ENCODE measurements at places on chromosomes 1 and 21.

DNA sequence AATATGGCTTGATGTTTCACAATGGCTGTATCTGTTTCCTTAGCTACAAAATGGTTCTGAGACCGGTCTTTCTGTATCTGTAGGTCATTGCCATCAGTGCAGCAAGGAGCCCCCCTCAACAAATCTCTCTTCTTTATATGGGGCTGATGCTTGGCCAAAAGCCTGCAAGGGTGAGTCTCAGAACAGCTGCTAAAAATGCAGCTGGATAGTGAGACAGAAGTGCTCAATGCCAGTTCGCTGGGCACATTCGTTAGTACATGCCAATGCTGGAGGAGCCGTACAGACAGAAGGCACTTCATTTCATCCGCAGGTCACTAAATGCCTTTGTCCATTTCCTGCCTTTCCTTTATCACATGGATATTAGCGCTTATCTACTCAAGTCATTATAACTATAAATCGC is 67.3 kb downstream of the RUNX1 start:
- DNase-seq, result no peak

GRCh38 chr1:4970532-4970931 is 316.1 kb downstream of the AJAP1 start:
- DNase-seq, result no peak

- DNase-seq, result no peak
These were observed 33.6 kb upstream of the FMN2 start for GRCh38 chr1:240058049-240058448.

- no peak for DNase-seq
These were observed 4.9 kb downstream of the MFN2 start for GRCh38 chr1:11985171-11985570.

GRCh38 chr21:25901330-25901979 is 166.7 kb downstream of the GABPA start:
- no peak for DNase-seq

DNA sequence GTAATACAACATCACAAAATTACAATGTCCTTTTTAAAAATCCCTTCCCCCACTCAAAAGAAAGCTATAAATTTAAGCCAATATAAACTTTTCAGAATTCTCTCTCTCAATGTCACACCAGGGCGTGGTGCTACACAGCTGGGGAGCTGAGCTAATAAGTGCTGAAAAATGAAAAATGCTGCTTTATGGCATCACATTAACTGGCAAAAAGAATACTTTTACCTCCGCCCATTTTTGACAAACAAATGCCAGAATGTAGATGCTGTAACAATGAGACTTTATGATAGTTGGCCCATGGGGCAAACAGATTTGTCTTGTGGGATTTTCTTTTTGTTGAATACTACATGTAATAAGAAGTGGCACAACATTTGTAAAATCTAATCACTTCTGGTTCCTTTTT is 12.7 kb upstream of the LYPLAL1 start:
- DNase-seq, result no peak

- DNase-seq, result no peak
These were observed 3.6 kb downstream of the PSEN2 start for GRCh38 chr1:226873771-226874578.

DNA sequence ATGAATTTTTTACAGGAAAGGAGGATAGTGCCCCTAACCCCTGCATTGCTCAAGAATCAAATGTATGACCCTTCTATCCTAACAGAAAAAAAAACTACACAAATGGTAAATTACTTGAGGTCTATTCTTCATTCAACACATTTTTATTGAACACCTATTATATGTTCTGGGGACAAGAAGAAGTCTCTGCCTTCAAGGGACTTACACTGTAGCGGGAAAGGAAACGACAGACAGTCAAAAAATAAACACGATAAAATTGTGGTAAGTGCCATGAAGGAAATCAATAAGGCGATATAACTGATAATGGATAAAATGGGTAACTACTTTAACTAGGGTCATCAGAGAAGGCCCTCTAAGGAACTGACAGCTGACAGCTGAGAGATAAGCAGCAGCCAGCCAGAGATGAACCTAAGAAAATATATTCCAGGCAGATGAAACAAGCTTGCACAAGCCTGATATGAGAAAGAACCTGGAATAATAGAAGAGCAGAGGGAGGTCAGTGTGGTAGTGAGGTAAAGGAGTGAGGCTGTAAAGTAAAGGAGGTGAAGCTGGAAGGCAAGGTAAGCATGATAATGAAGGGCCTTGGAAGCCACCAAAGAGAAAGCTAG is 66.4 kb downstream of the PHTF1 start:
- no peak for DNase-seq

GRCh38 chr1:47881505-47882442 is 115.4 kb downstream of the TRABD2B start:
- DNase-seq, result no peak

GRCh38 chr1:18716112-18716784 is 85.6 kb downstream of the PAX7 start:
- no peak for DNase-seq

DNA sequence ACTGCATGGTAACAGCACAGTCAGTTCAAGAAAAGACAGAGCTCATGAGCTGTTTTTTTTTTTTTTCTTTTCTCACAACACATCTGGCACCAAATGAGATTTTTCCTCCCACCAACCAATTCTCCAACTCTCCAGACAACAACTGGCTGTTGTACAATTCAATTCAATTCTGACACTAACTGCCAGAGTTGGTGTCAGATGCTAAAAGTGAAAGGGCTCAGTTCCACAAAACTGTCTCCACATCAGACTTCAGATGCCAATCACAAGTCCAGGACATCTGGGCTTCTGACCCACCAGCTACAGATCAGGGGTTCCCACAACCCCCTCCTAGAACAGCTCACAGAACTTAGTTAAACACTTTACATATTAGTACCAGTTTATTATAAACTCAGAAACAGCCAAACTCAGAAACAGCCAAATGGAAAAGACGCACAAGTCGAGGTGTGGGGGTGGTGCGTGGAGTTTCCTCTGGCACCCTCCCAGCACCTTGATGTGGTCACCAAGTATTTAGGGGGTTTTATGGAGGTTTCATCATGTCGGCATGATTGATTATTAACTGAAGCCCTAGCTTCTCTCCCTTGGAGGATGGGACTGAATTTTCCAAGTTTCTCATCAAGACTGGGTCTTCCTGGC is 39.2 kb upstream of the LRRC8D start:
- DNase-seq, result no peak

DNA sequence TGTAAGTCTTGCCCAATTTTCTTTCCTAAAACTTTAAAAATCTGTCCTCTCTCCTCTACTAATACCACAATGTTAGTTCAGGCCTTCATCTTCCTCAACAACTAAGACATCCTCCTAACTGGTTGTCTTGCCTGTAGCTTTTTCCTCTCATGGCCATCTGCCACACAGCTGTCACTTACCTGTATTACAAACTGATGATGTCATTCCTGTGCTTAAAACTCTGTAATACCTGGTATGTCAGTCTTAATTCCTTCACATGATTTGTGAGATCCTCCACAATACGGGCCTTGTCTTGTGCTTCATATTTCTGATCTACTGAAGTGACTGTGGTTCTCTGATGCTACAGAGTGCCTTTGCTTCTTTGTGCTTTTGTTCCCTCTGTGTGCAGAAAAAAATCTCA is 9.8 kb downstream of the MRPS14 start:
- DNase-seq, result no peak

DNA sequence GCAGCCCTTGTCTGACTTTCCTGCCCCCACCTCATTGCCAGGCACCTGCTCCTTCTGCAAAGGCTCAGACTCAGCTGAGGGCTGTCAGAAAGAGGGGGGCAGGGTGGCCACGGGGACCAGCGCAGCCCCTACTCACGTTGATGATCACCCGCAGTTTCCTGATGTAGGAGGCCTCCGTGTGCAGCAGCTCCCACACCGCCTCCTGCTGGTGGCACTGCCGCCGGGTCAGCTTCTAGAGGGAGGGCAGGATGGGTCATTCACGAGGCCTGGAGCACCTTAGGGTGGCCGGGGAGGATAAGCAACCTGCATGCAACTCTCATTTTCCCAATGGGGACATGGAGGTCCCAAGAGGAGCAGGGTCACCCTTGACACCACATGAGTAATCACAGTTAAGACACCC is 6.4 kb upstream of the TNFRSF25 start:
- no peak for DNase-seq

DNA sequence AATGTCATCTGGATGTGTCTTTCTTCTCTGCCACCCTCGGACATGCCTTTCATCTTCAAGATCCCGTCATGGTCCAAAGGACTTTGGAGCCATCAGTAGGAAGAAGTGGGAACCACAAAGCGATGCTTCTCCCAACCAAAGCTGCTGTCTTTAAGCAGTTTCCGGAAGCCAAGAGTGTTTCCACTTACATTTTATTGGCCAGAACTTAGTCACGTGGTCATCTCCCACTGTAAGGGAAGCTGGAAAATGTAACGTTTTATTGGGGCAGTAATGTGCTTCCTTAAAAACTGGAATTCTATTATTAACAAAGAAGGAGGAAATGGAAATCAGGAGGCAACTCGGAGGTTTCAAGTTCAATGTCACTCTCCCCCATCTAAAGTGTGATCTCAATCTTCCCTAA is 170.8 kb downstream of the ATG4C start:
- no peak for DNase-seq

GRCh38 chr1:2019571-2020309 is 595 bp downstream of the GABRD start:
- no peak for DNase-seq

DNA sequence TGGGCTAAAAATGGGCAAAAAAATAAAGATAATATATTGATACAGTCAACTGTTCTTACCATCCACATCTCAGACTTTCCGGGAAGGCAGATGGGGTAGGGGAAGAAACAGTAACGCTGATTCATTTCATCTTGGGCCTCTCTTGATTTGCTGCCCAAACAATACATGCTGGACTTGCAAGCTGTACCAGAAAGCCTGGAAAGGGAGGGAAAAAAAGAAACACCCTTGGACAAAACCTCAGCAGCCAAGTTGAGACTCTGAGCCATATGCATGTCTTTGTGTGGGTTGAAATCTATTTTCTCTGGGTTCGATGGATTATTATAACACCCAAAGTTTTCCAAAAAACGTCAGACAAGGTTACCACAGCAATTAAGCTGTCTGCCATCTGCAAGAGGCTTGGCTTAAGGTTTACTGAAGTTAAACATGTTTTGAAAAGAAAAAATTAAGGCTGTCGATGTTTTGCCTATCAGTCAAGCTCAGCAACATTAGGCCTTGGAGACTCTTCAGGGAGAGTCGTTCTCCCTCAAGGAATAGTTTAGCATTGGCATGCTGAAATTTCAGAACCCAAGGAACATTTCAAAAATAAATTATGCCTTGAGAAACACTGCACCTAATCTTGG is 71.2 kb downstream of the PSMG1 start:
- no peak for DNase-seq

DNA sequence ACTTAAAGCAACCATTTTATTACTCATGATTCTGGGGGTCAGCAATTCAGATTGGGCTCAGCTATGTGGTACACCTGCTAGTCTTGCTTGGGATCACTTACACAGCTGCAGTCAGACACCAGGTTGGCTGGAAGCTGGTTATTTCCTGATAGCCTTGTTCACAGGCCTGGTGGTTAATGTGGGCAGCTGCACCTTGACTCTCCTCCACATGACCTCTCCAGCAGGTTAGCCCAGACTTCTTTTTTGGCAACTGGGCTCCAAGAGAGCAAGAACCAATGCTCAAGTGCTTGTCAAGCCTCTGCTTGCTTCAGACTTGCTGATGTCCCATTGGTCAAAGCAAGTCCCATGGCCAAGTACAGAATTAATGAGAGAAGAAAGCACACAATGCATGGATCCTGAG is 11.8 kb upstream of the POGK start:
- DNase-seq, result no peak

GRCh38 chr21:25029580-25029979 is 577.7 kb downstream of the MRPL39 start:
- no peak for DNase-seq

DNA sequence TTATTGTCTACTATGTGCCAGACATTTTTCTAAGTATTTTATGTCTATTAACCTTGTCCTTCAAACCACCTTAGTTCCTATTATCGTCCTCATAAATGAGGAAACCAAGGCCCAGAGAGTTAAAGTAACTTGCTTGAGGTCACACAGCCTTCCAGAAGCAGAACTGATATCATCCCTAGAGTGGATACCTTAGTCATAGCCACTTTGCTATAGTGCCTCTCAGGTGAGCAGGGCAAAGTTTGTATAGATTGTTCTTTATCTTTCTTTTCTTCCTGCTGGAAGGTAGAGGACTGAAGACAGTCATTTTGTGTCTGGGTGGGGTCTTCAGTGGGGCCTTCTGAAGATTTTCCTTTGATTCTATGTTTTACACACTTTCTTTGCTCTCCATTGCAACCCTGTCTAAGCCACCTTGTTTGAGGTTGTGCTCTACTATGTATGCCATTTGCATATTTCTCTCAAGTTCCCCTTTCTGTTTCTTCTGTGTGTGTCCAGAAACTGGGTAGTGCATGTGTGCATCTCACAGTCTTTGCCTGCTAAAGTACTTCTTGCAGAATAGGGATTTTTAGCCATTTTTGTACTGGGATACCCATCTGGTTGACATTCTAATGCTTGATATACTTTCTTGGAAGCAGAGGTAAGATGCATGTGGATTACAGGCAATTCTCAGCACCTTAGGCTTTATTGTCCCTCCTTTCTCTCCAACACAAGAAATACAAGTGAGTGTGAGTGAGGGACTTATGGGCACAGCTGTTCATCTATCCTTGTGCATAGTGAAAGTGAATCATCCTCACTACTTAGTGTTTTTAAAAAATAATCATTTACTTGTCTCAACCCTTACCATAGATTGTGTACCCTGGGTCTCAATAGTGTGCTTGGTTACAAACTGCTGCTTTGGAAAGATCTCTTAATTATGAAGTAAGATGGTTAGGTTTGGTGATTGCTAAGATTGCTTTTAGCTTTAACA is 207.6 kb upstream of the HMCN1 start:
- DNase-seq, result no peak

- no peak for DNase-seq
These were observed 7.1 kb upstream of the TNR start for GRCh38 chr1:175750366-175751071.

DNA sequence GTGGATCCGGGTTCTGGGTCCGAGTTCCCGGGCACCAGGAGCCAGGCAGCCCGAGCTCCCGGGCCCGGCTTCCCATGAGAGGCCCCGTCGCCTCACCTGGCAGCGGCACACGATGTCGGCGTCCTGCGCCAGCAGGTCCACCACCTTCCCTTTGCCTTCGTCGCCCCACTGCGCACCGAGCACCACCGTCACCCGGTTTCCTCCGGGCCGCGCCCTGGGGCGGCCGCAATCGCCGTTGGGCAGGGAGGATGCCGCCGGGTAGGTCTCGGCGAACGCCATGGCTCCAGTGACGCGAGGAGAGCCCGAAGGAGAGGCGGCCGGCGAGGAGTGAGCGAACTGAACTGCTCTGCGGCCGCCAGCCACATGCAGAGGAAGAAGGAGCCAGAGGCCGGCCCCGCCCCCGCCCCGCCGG is at the start of gene ADSS2:
Gene ADSS2, minus strand, starts transcription at position 371 of the 412 bp plus-strand sequence. Its CDS starts 92 bp downstream, at position 279.
- no peak for DNase-seq

DNA sequence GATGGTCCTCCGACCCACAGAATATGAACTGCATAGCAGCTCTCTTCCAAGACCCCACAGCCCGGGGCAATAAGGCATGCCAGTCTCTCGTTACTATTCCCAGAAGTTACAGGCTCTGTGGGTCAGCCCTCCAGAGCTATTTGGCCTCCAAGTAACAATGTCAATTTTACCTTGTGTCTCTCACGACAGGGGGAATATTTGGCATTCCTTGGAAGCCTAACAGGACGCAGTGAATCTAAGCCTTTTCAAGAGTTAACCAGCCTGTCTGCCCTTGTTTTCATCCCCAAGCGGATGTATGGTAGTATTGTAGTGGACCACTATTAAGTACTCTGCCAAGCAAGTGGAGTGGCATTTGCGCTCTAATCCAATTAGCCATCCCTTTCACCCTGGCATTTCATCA is 24.4 kb upstream of the GNG4 start:
- no peak for DNase-seq
